ENCODE measurements at places on chromosomes 7 and 10. TPM values are rescaled to one million over a fixed set of nuclear protein-coding genes. Genes with fewer than 3 reads are reported as not detected.

NKX2-3 gene
- not detected for total RNA-seq

CYP3A5 gene
- not detected for total RNA-seq

BAIAP2L1 gene
- 2.9 TPM for total RNA-seq

EPHB6 gene
- 0.32 TPM for total RNA-seq

INHBA gene
- 3.0 TPM for total RNA-seq

MAGI2 gene
- total RNA-seq: 3.6 TPM

LIPJ gene
- total RNA-seq: not detected

IGFBP1 gene
- total RNA-seq: 0.23 TPM

NACAD gene
- total RNA-seq: 2.9 TPM

COL17A1 gene
- 0.26 TPM for total RNA-seq

ZP3 gene
- not detected for total RNA-seq

WIPF3 gene
- total RNA-seq: not detected

LIPM gene
- total RNA-seq: not detected

PLPP4 gene
- 0.46 TPM for total RNA-seq

AGBL3 gene
- total RNA-seq: 1.0 TPM

PRKG1 gene
- 6.2 TPM for total RNA-seq

SH2B2 gene
- 25.8 TPM for total RNA-seq

KCP gene
- 0.13 TPM for total RNA-seq

KAZALD1 gene
- total RNA-seq: 16.1 TPM

AGR2 gene
- total RNA-seq: not detected

GPNMB gene
- total RNA-seq: 206 TPM

WEE2 gene
- not detected for total RNA-seq

TRIM74 gene
- not detected for total RNA-seq

LRRC4 gene
- 0.38 TPM for total RNA-seq

PRXL2A gene
- total RNA-seq: not detected

SRI gene
- 87.6 TPM for total RNA-seq

MKI67 gene
- total RNA-seq: 54.4 TPM

RBP3 gene
- total RNA-seq: not detected

ACSM6 gene
- not detected for total RNA-seq

ZNF425 gene
- total RNA-seq: 6.3 TPM

FAM237B gene
- total RNA-seq: not detected

TMEM184A gene
- total RNA-seq: 0.06 TPM

FGFR2 gene
- not detected for total RNA-seq

IFIT1B gene
- not detected for total RNA-seq

VAX1 gene
- not detected for total RNA-seq

PPP1R3A gene
- total RNA-seq: not detected

Data from LHCN-M2 (cell line).